RWPE1 (cell line): ENCODE measurements at places on chromosomes 3 and 15.

DNA sequence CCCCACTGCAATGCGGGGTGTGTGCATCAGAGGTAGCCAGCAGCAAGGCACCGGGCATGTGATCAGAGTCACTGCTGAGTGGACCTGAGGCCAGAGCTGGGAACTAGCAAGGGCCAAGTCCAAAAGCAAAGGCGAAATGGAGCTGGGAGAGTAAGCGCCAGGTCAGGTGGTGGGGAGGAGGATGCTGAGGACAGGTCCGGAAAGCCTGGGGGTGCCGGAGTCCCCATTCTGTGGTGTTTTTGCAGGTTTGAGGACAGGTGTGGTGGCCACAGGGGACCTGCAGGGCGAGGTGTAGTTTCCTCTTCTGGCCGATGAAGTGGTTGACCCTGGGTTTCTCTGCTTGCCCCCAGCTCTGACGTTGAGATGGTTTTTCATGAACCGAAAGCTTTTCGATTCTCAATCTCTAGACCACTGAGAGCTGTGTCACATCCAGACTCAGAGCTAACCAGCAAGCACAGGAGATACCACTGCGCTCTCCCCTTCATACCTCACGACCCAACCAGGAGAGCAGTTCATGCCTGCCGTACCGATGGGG is 35.0 kb upstream of the HES1 start:
- no peak for DNase-seq

- DNase-seq, result peak; percentile 68
Observed at GRCh38 chr15:84747416-84748273, 747 bp upstream of the ZNF592 start.

GRCh38 chr3:73175698-73176097 is 114.2 kb downstream of the EBLN2 start:
- DNase-seq, result no peak

GRCh38 chr3:190911382-190911781 is 48.9 kb upstream of the GMNC start:
- peak; percentile 27 for DNase-seq

- DNase-seq, result no peak
Observed at GRCh38 chr15:97881346-97881965, 79.0 kb upstream of the ARRDC4 start.

DNA sequence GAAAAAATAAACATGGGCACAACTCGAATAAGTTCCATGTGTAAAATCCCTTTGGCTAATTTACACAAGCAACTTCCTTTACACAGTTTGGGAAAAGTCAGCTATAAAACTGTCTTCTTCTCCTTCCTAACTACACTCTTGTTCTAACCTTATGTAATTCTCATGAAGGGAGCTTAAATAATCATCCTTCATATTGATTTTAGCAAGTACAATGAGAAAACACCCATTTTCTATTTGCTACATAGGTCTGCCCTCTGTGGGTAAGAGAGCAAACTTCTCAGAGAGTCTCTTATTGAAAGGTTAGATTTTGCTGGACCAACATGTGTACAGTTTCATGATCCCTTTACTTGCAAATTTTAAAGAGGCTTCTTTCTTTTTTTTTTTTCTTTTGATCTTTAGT is 398.5 kb downstream of the ROBO1 start:
- DNase-seq, result no peak

- peak; percentile 17 for DNase-seq
Observed at GRCh38 chr3:117526470-117527079, 817.0 kb downstream of the TUSC7 start.

GRCh38 chr15:57057134-57057930 is 138.9 kb downstream of the TCF12 start:
- no peak for DNase-seq

DNA sequence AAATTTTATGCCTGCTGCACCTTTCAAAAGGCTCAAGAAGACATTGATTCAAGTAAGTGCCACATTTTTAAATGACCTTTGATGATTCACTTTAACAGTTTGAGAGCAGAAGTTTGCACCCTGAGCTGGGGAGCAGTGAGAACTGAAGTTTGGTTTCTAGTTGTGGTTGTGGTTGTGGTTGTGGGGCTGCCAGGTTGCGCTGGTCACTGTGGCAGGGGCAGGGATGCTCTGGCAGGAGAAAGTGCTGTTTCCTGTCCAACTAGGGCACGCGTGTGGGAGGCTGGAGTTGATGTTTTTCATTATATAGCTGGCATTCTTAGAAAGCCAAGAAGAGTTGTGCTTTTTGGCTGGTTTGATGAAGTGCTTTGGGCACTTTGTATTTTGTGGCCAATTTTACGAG is 339.7 kb upstream of the NR2F2 start:
- no peak for DNase-seq

DNA sequence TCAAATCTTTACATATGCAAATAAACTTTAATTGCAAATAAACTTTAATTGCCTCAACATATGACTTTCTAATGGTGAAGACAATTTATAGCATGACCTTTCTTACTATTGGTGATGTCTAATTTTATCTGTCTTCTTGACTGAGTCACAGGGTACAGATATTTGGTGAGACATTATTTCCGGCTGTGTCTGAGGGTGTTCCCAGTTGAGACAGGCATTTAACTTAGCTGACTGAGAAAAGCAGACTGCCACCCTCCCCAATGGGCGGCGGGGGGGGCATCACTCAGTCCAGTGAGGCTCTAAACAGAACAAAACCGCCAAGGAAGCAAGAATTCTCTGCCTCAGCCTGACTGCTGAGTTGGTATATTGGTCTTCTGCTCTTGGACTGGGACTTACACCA is 160.0 kb downstream of the TBL1XR1 start:
- DNase-seq, result no peak

DNA sequence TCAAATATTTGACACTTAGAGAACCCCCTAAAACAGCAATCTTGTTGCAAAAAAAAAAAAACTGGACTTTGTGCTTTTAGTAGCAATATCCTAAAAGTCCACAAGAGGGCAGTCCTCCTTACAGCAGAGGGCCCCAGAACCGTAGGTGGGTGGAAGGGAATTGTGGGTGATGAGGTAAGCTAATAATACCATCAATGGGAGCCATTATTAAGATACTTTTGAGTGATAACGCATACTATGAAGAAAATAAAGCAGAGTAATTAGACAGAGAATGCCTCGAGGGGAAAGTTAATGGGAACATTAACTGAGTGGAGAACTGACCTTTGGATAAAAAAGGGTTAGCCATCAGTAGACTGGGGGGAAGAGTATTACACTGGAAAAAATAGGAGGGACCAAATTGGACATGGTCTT is 229.9 kb downstream of the THRB start:
- peak; percentile 32 for DNase-seq

DNA sequence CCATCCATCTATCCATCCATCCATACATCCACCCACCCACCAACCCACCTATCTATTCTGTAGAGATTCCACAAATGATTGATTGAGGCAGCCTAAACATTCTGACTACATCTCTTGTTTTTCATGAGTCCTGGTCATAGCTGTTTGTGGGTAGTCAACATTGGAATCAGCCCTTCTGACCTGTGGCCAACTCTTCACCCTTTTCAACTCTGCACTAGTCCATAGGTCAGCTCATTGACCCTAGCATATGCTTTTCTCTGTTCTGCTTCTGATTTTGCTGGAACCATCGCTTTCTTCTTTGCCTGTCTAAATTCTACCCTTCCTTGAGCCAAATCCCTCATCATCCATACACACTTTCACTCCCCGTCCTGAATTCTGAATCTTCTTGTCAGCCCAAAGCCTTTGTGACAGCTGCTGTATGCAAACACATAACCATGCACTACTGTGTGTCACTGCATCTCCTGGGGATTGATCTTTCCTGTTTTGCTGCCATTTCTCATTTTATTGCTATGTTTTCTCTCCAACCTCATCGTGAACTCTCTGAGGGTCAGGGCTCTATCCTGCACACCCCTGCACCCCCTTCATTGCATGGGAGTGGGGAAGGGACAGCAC is 16.8 kb upstream of the KCTD6 start:
- no peak for DNase-seq

- DNase-seq, result peak; percentile 37
Observed at GRCh38 chr3:196431181-196432136, 768 bp downstream of the UBXN7 start.

- no peak for DNase-seq
Observed at GRCh38 chr3:156373095-156373494, 181.8 kb downstream of the SSR3 start.

DNA sequence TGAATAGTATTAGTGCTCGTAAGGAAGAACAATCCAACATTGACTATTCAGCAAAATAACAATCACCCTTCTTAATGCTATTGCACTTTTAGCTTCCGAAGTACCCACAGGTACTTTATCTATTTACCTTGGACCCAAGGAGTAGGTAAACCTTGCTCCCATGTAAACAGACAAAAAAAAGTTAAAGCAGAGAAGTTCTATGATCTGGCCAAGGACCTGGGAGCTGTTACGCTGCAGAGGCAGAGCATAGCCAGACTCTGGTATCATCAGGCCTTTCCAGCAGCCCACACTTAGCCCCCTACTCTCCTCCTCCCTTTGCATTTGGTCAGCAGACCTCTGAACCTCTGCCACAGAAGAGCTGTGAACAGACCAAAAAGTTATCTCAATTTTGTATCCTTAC is 130.3 kb upstream of the TPM1 start:
- no peak for DNase-seq

GRCh38 chr3:73052857-73053256 is 8.6 kb upstream of the EBLN2 start:
- no peak for DNase-seq

DNA sequence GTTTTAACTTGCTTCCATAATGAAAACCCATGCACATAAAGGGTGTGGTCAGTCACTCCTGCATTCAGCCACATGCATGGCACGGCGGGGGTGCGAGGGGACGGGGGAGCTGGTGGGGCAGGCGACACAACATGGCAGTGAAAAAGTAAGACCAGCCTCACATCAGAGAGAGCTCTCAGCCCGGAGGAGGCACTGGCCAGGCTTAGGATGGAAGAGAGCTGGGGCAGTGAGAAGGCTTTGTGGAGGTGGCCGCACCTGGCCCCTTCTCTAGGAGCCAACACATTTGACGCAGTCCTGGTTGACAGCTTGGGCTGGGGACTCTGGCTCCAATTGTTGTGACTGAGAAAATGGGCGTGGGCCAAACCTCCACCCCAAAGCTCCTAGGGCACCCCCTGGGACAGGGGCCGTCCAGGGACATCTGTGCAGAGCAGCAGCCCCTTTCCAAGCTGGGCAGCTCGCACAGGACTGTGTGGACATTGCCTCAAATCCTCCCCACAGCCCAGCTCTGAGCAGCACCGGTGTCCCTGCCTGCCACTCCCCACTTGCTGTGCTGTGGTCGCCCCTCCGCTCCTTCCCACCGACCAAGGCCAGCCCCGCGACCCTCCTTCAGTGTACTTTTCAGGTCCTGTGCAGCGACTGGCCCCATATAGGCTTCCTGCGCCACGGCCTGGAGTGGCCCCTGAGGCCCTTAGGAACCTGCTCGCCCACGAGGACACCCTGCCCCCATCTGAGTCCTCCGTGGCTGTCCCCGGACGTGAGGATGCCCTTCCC is 126.0 kb upstream of the IQSEC1 start:
- no peak for DNase-seq

GRCh38 chr3:128498127-128498626 is 5.2 kb upstream of the GATA2 start:
- DNase-seq, result no peak

DNA sequence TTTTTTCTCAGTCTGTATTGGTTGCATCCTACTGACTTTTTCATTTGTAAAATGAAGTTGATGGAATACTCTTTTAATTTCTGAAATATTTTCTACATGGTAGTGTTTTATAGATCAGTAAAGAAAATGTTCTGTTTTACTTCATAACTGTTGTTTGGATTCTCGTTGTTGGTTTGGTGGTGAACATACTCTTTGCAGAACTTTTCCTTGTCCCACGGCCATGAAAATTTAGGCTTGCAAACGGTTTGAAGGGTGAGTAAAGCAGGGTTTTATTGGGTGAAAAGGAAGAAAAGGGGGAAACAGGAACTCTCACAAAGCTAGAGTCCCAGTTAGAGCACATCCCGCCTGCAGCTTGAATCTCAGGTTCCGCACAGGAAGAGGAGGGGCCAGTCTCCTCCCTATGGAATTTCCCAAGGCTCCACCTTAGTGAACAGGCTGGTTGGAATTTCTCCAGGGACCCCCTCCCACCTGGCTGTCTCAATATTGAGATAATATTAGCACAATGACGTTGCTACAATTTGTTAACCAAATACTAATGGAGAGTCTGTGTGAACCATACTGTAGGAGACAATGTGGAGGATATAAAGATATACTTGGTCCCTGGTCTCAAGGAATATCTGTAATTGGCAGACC is 5.6 kb downstream of the PDCD6IP start:
- no peak for DNase-seq

DNA sequence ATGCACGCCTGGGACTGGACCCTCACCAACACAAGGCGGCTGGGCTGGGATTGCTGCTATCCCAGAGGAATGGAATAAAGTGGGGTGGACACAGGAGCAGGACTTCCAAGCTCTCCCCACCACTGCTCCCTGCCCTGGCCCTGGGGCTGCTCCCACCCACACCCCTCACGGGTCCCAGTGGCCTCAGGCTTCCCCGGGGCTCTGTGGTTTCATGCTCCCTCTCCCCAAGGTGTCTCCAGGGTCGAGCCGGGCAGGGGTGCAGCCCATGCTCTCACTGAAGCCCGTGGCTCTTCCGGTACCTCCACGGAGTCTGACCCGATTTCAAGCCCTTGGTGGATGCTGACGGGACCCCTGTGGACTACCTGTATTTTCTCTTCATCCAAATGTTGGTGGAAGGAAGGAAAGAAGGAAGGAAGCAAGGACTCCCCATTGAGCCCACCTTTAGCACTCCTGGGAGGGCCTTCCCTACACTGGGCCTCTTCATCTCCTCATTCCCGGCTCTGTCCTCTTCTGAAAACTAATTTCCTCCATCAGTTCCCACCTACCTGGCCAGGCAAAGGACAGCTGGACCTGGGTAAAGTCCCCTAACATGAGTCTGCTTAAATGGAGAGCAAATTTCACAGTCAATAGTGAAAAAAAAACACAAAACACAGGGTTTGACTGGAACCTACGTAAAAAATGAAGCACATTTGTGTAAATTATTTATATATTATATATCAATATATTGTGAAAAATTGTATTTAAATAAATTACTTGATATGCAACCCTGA is 44.0 kb upstream of the PCSK6 start:
- no peak for DNase-seq

- DNase-seq, result no peak
Observed at GRCh38 chr3:37400945-37401344, 226.6 kb upstream of the LRRFIP2 start.

DNA sequence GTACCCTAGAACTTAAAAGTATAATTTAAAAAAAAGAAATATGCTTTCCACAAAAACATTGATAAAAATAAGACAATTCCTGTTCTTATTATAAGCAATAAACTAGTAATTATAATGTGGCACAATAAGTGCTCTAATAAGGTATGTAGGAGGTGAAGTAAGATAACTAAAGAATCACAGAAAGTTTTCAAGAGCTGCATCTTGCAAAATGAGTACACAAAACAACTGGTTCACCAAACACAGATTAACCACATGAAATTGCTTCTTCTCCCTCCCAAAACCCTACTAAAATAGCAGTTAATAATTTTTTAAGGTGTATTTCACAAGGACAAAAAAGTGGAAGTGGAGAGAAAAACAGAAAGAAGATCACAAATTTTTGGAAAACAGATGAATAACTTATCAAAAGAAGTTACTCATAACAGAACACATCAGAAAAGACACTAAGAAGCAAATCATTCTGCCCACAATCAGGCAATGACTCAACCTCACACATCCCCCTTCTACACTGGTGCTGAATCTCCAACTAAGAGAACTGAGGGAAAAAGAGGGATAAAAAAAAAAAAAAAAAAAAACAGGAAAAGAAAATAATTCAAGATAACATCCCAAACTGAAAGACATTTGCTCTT is 64.2 kb downstream of the TBC1D5 start:
- DNase-seq, result peak; percentile 2

- no peak for DNase-seq
Observed at GRCh38 chr3:97692831-97693230, 71.7 kb upstream of the ARL6 start.
